ENCODE measurements at places on chromosomes 5 and 9. TPM values are rescaled to one million over a fixed set of nuclear protein-coding genes. Genes with fewer than 3 reads are reported as not detected.

Gene SLC36A3
- total RNA-seq: not detected

GRCh38 chr9:81410201-81410600 is 279.1 kb downstream of the TLE1 start:
- H3K27me3 ChIP-seq: no peaks in the 10 kb centered on the region
- peak; percentile 4 for DNase-seq
- H3K36me3 ChIP-seq: no peaks in the 10 kb centered on the region
- H3K4me3 ChIP-seq: no peak overlapping the region

Gene LVRN
- 1.2 TPM for total RNA-seq

DNA sequence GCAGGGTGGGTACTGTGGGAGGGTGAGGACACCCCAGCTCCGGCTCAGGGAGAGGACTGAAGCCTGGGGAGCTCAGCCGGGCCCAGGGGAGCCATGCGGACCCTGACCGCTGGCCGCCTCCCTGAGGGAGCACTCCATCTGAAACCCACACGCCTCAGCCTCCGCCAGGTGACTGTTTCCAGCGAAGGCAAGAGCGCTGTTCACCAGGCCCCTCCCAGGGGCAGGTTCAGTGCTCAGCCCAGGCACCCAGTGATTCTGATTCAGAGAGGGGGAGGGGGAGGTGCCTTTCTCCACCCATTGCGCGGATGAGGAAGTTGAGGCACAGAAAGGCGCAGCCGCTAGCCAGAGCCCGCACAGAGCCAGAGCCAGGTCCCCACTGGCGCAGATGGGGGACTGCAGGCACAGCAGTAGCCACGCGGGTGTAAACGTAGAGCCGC is 27.0 kb downstream of the ADGRD2 start:
- H3K27ac ChIP-seq: no peak overlapping the region
- DNase-seq: no peak
- H3K4me3 ChIP-seq: no peak overlapping the region
- H3K27me3 ChIP-seq: peaks cover 21% of the 10 kb centered on the region
- H3K4me1 ChIP-seq: peaks cover 8% of the 10 kb centered on the region

- H3K27me3 ChIP-seq: no peaks in the 10 kb centered on the region
- no peak for DNase-seq
- no peaks in the 10 kb centered on the region for H3K36me3 ChIP-seq
- H3K27ac ChIP-seq: no peak overlapping the region
Measured at GRCh38 chr5:36613771-36614656, 7.6 kb downstream of the SLC1A3 start.

DNA sequence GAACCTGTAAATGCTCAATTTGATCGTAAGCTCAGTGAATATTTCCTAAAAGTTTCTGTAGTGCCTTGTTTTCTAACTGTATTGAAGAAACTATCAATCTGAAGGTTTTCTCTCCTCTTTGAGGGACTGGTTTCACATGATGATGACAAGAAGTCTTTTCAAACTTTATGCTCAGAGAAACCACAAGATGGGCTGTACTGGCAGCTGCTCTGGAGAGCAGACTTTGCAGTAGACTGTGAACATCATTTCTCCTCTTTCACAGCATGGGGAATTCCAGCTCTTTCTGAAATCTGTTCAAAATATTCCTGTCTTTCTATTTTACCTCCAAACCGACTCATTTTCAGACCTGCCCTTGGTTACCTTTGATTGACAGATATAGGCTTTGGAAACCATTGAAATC is 194.4 kb downstream of the IZUMO3 start:
- H3K27me3 ChIP-seq: no peaks in the 10 kb centered on the region
- no peak for DNase-seq
- H3K27ac ChIP-seq: no peak overlapping the region
- H3K4me1 ChIP-seq: no peaks in the 10 kb centered on the region
- no peaks in the 10 kb centered on the region for H3K36me3 ChIP-seq

Data from thyroid gland (tissue), 4 donors.